DND-41 (cell line): ENCODE measurements at places on chromosomes 4 and X.

DNA sequence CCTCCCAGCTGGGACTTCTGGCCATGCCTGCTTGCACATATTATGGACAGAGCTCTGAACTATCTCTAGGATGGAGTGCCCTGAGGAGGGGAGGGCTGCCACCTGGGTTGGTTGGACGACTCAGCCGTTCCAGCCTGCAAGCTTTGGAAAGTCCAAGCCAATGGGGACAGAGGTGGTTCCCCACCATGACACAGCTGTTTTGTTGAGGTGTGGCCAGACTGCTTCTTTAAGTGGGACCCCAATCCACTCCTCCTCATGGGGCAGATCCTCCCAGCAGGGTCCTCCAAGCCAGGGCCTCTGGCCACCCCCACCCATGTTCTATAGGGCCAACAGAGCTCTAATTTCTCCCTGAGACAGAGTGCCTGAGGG is 22.7 kb downstream of the F8A3 start:
- DNase-seq, result no peak
- H3K36me3 ChIP-seq, result 0 out of 2 replicates have a peak, but pooled peaks cover 1% of the 10 kb centered on the region
- no peaks in the 10 kb centered on the region for H3K4me1 ChIP-seq

- H3K27ac ChIP-seq, result no peak overlapping the region
- H3K4me3 ChIP-seq, result no peak overlapping the region
- DNase-seq, result no peak
- no peaks in the 10 kb centered on the region for H3K4me1 ChIP-seq
Observed at GRCh38 chrX:38365954-38366353, 13.6 kb downstream of the OTC start.

- no peak overlapping the region for H3K27ac ChIP-seq
- no peaks in the 10 kb centered on the region for H3K4me1 ChIP-seq
- H3K36me3 ChIP-seq, result no peaks in the 10 kb centered on the region
- no peaks in the 10 kb centered on the region for H3K27me3 ChIP-seq
Observed at GRCh38 chrX:23548164-23548563, 119.1 kb upstream of the PRDX4 start.

GRCh38 chrX:127085939-127086338 is 266.4 kb downstream of the PRR32 start:
- H3K4me1 ChIP-seq, result no peaks in the 10 kb centered on the region
- no peak for DNase-seq
- H3K4me3 ChIP-seq, result no peak overlapping the region
- no peaks in the 10 kb centered on the region for H3K27me3 ChIP-seq

- H3K27me3 ChIP-seq, result no peaks in the 10 kb centered on the region
- H3K36me3 ChIP-seq, result no peaks in the 10 kb centered on the region
- H3K27ac ChIP-seq, result no peak overlapping the region
- H3K4me1 ChIP-seq, result no peaks in the 10 kb centered on the region
- DNase-seq, result no peak
Observed at GRCh38 chrX:67612231-67612630, 68.4 kb downstream of the AR start.

- no peak overlapping the region for H3K27ac ChIP-seq
- H3K4me1 ChIP-seq, result no peaks in the 10 kb centered on the region
- no peaks in the 10 kb centered on the region for H3K27me3 ChIP-seq
Observed at GRCh38 chr4:40874901-40875300, 125.1 kb downstream of the NSUN7 start.

DNA sequence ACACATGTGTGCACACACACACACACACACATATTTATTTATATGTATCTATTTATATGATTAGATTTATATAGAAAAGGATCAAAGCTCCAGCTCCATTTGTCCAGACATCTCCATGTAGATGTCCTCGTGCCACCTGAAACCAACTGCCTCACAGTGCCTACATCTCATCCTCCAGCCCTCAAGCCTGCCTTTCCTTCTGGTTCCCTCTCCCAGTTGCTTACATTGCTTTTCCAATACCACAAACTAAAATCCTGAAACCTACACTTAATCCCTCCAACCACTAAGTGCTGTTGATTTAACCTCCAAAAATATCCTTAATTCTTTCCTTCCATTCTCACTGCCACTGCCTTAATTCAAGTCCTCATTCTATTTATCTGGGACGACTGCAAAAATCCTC is 51.4 kb downstream of the STBD1 start:
- DNase-seq, result no peak
- H3K27ac ChIP-seq, result no peak overlapping the region
- H3K4me1 ChIP-seq, result no peaks in the 10 kb centered on the region
- H3K27me3 ChIP-seq, result no peaks in the 10 kb centered on the region

DNA sequence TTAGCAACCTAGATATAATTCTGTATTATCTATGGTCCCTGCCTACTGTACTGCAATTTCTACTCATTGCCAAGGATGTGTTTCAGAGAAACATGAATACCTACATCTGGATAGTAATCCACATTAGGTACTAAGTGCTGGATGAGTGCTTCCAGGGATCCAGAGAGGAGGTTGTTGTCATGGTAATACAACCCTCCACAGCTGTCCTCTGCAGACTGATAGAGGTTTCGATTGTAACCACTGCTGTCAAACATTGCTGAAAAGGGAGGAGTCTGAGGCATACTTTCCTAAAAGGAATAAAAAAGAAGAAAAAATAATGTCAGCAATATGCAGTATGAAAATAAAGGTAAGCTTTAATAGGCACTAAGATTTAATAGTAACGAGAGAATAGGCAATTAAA is 12.5 kb downstream of the RASGEF1B start:
- no peaks in the 10 kb centered on the region for H3K4me1 ChIP-seq
- H3K27me3 ChIP-seq, result no peaks in the 10 kb centered on the region
- no peak for DNase-seq
- H3K27ac ChIP-seq, result no peak overlapping the region
- H3K4me3 ChIP-seq, result no peak overlapping the region

- H3K27ac ChIP-seq, result no peak overlapping the region
- no peaks in the 10 kb centered on the region for H3K4me1 ChIP-seq
- H3K4me3 ChIP-seq, result no peak overlapping the region
- DNase-seq, result no peak
Observed at GRCh38 chr4:100962698-100963097, 384.6 kb downstream of the PPP3CA start.

GRCh38 chr4:148375584-148375983 is 66.6 kb downstream of the NR3C2 start:
- H3K36me3 ChIP-seq, result no peaks in the 10 kb centered on the region
- no peak overlapping the region; the same call in 1 of the 2 replicates for H3K27ac ChIP-seq

GRCh38 chr4:90030202-90030601 is 97.0 kb upstream of the CCSER1 start:
- no peak for DNase-seq
- H3K4me1 ChIP-seq, result no peaks in the 10 kb centered on the region
- no peak overlapping the region for H3K4me3 ChIP-seq
- no peaks in the 10 kb centered on the region for H3K36me3 ChIP-seq
- H3K27ac ChIP-seq, result no peak overlapping the region
- H3K27me3 ChIP-seq, result peaks cover 3% of the 10 kb centered on the region

- DNase-seq, result no peak
- H3K4me1 ChIP-seq, result no peaks in the 10 kb centered on the region
- H3K27ac ChIP-seq, result no peak overlapping the region
- no peaks in the 10 kb centered on the region for H3K36me3 ChIP-seq
- no peaks in the 10 kb centered on the region for H3K27me3 ChIP-seq
- no peak overlapping the region for H3K4me3 ChIP-seq
Observed at GRCh38 chr4:179399054-179399782, 1957.0 kb upstream of the AGA start.

- DNase-seq, result no peak
- H3K4me1 ChIP-seq, result peaks cover 28% of the 10 kb centered on the region
- peaks cover 39% of the 10 kb centered on the region for H3K36me3 ChIP-seq
- H3K4me3 ChIP-seq, result peak overlapping the region; percentile 83; the same call in 1 of the 2 replicates
- H3K27me3 ChIP-seq, result no peaks in the 10 kb centered on the region
Observed at GRCh38 chr4:48905363-48906015, 1.1 kb downstream of the OCIAD2 start.

- peaks cover 26% of the 10 kb centered on the region for H3K4me1 ChIP-seq
- H3K36me3 ChIP-seq, result no peaks in the 10 kb centered on the region
- no peak overlapping the region for H3K4me3 ChIP-seq
- H3K27me3 ChIP-seq, result no peaks in the 10 kb centered on the region
Observed at GRCh38 chrX:18855919-18856644, 127.8 kb downstream of the PHKA2 start.

DNA sequence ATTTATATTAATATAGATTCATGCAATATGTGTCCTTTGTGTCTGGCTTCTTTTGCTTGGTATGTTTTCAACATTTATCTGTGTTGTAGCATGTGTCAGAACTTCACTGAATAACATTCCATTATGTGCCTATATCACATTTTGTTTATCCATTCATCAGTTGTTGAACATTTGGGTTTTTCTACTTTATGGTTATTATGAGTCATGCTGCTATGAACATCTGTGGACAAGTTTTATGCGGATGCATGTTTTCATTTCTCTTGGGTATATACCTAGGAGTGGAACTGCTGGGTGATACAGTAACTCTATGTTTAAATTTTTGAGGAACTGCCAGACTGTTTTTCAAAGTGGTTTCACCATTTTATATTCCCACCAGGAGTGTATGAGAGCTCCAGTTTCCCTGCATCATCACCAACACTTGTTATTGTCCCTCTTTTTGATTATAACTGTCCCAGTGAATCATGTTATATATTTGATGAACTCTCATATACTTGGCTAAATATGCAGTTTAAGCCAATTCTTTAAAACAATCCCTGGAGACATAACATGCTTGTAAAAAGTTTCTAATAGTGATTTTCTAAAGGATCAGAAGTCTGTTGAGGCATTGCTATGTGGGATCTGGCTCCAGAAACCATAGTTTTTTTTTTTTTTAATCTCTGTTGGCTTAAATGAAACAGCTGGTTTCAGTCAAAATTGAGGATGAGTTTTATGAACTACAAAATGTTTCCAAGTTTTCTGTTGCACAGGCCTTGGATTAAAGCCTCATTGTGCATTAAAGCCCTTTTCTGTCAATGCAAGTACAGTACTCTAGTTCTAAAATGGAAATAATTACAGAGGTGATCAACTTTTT is 21.6 kb upstream of the REPS2 start:
- no peak for DNase-seq
- H3K27me3 ChIP-seq, result no peaks in the 10 kb centered on the region
- no peaks in the 10 kb centered on the region for H3K36me3 ChIP-seq
- H3K4me1 ChIP-seq, result no peaks in the 10 kb centered on the region
- H3K27ac ChIP-seq, result no peak overlapping the region

- no peak overlapping the region for H3K27ac ChIP-seq
- no peaks in the 10 kb centered on the region for H3K4me1 ChIP-seq
- H3K27me3 ChIP-seq, result no peaks in the 10 kb centered on the region
- no peak overlapping the region for H3K4me3 ChIP-seq
- no peak for DNase-seq
Observed at GRCh38 chrX:155896512-155896911, 15.4 kb downstream of the VAMP7 start.

GRCh38 chr4:25486171-25486570 is 109.1 kb downstream of the ANAPC4 start:
- H3K4me3 ChIP-seq, result no peak overlapping the region
- DNase-seq, result no peak
- H3K27ac ChIP-seq, result no peak overlapping the region
- H3K4me1 ChIP-seq, result no peaks in the 10 kb centered on the region
- H3K27me3 ChIP-seq, result no peaks in the 10 kb centered on the region

GRCh38 chr4:77203380-77204197 is 46.6 kb downstream of the CCNG2 start:
- H3K4me3 ChIP-seq, result no peak overlapping the region
- DNase-seq, result peak; percentile 54
- H3K27ac ChIP-seq, result no peak overlapping the region
- H3K4me1 ChIP-seq, result no peaks in the 10 kb centered on the region
- no peaks in the 10 kb centered on the region for H3K36me3 ChIP-seq
- H3K27me3 ChIP-seq, result no peaks in the 10 kb centered on the region

DNA sequence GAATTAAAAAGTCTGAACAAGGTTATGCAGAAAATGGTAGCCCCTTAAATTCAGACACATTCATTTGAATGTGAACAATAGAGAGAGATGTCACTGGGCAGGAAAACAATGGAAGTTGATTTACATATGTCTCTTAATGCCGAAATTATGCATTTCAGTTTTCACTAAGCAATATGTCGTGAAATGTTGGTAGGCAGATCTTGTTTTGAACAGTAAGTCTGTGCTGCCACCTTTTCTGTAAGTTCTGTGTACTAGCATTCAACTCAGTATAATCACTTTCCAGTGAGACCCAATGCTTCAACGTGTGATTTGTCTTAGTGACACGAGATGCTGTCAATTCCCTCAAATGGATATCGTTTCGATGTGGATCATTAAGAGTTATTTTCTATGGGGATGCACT is 222.7 kb upstream of the VCX3A start:
- DNase-seq, result no peak
- H3K36me3 ChIP-seq, result no peaks in the 10 kb centered on the region
- H3K27me3 ChIP-seq, result no peaks in the 10 kb centered on the region
- no peaks in the 10 kb centered on the region for H3K4me1 ChIP-seq

GRCh38 chr4:125191232-125191631 is 123.5 kb upstream of the FAT4 start:
- no peaks in the 10 kb centered on the region for H3K27me3 ChIP-seq
- no peak overlapping the region for H3K27ac ChIP-seq
- no peak overlapping the region for H3K4me3 ChIP-seq
- DNase-seq, result no peak
- H3K4me1 ChIP-seq, result no peaks in the 10 kb centered on the region

GRCh38 chr4:85779165-85779564 is 304.2 kb downstream of the ARHGAP24 start:
- DNase-seq, result no peak
- no peaks in the 10 kb centered on the region for H3K4me1 ChIP-seq
- H3K27me3 ChIP-seq, result no peaks in the 10 kb centered on the region

DNA sequence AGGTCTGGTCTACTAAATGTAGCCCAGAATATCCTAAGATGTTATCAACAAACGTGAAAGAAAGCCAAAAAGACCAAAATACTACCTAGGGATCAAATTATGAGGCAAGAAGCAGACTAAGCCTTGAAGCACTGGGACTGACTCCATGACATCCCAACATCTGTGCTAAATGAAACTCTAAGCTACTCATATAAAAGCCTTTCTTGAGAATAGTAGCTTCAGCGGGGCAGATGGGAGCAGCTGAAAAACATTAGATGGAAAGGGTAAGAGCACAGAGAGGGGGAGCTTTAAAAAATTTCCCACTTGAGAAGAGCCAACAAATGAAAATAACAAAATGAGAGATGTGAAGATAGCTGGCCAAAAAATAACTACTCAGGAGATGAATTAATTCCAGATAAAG is 81.7 kb downstream of the MAD2L1 start:
- no peaks in the 10 kb centered on the region for H3K36me3 ChIP-seq
- H3K4me3 ChIP-seq, result no peak overlapping the region
- H3K27ac ChIP-seq, result no peak overlapping the region
- H3K27me3 ChIP-seq, result no peaks in the 10 kb centered on the region

GRCh38 chr4:28357990-28358389 is 1497.3 kb downstream of the STIM2 start:
- no peaks in the 10 kb centered on the region for H3K27me3 ChIP-seq
- H3K27ac ChIP-seq, result no peak overlapping the region
- no peak for DNase-seq
- H3K36me3 ChIP-seq, result no peaks in the 10 kb centered on the region

- H3K4me3 ChIP-seq, result peak overlapping the region; percentile 40; the same call in 1 of the 2 replicates
- peak; percentile 54 for DNase-seq
- H3K27me3 ChIP-seq, result peaks cover 51% of the 10 kb centered on the region
- H3K4me1 ChIP-seq, result peaks cover 25% of the 10 kb centered on the region
Observed at GRCh38 chr4:15003891-15004738, 1.8 kb downstream of the CPEB2 start.
